ENCODE measurements at places on chromosomes 7 and 10. TPM values are rescaled to one million over a fixed set of nuclear protein-coding genes. Genes with fewer than 3 reads are reported as not detected.

Gene THAP5
- 8.1 TPM for total RNA-seq

DNA sequence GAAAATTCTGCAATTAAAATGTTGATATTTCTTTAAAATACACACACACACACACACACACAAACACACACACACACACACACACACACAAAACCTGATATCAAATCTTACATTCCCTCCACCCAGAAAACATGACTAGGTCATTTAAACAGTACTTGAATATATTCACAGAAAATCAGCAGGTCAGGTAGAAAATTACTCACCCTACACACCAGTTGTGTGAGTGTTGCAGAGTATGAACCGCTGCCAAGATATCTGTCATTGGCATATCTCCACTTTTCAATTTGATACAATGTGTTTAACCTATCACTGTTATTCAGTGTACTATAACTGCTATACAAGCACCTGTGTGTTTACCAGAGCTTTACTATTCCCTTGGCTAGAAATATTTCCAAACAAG lies 283.6 kb upstream of the LRRTM3 start:
- H3K4me1 ChIP-seq, result peaks cover 19% of the 10 kb centered on the region
- H3K36me3 ChIP-seq, result no peaks in the 10 kb centered on the region
- H3K27ac ChIP-seq, result no peak overlapping the region
- DNase-seq, result peak; percentile 98

Gene ELAPOR2
- 14.7 TPM for total RNA-seq

Gene DEPP1
- 8.0 TPM for total RNA-seq

Gene C7orf33
- not detected for total RNA-seq

Gene CXCL12
- total RNA-seq, result 0.12 TPM

Gene GPR141
- not detected for total RNA-seq

- no peaks in the 10 kb centered on the region for H3K4me1 ChIP-seq
- DNase-seq, result no peak
- H3K27ac ChIP-seq, result no peak overlapping the region
These were observed 47.5 kb upstream of the HNRNPH3 start for GRCh38 chr10:68284062-68285001.

GRCh38 chr10:29761916-29762315 lies 127.1 kb upstream of the SVIL start:
- H3K27ac ChIP-seq, result no peak overlapping the region
- DNase-seq, result no peak
- no peaks in the 10 kb centered on the region for H3K27me3 ChIP-seq
- H3K4me3 ChIP-seq, result no peak overlapping the region
- H3K36me3 ChIP-seq, result no peaks in the 10 kb centered on the region

DNA sequence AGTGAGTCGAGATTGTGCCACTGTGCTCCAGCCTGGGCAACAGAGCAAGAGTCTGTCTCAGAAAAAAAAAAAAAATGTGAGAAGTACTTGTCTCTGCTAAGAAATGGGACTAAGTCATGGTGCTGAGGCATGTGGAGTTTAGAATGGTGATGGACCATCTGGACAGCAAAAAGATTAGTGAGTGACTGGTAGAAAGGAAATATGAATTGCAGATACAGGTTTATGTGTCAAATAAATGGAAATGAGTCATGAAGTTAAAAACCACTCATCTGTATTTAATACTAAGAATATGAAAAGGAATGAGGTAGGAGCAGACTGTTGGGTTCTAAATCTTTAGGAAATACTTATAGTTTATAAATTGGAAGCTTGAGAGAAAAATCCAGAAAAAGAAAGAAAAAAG lies 625.7 kb upstream of the ANKRD30A start:
- H3K27ac ChIP-seq, result peak overlapping the region; percentile 64
- no peaks in the 10 kb centered on the region for H3K36me3 ChIP-seq
- no peaks in the 10 kb centered on the region for H3K27me3 ChIP-seq
- peaks cover 53% of the 10 kb centered on the region for H3K4me1 ChIP-seq

DNA sequence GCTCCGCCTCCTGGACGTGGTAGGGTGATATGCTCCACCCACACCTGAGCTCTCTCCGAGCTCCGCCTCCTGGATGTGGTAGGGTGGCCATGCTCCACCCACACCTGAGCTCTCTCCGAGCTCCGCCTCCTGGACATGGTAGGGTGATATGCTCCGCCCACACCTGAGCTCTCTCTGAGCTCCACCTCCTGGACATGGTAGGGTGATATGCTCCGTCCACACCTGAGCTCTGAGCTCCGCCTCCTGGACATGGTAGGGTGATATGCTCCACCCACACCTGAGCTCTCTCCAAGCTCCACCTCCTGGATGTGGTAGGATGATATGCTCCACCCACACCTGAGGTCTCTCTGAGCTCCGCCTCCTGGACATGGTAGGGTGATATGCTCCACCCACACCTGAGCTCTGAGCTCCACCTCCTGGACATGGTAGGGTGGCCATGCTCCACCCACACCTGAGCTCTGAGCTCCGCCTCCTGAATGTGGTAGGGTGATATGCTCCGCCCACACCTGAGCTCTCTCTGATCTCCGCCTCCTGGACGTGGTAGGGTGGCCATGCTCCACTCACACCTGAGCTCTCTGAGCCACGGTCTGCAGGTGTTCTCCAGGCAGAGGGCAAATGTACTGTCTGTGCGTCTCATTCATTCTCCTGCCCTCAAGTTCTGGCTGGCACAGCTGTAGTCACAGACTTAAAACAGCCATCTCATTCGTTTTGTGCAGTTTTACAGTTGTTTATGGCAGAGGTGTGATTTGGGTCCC lies 252.4 kb downstream of the DIP2C start:
- no peak overlapping the region for H3K4me3 ChIP-seq
- H3K36me3 ChIP-seq, result no peaks in the 10 kb centered on the region
- H3K4me1 ChIP-seq, result no peaks in the 10 kb centered on the region
- no peaks in the 10 kb centered on the region for H3K27me3 ChIP-seq
- peak; percentile 80 for DNase-seq
- no peak overlapping the region for H3K27ac ChIP-seq

Gene DNA2
- total RNA-seq, result 29.5 TPM

Gene SFTPA1
- total RNA-seq, result not detected

Gene ASB10
- total RNA-seq, result not detected

DNA sequence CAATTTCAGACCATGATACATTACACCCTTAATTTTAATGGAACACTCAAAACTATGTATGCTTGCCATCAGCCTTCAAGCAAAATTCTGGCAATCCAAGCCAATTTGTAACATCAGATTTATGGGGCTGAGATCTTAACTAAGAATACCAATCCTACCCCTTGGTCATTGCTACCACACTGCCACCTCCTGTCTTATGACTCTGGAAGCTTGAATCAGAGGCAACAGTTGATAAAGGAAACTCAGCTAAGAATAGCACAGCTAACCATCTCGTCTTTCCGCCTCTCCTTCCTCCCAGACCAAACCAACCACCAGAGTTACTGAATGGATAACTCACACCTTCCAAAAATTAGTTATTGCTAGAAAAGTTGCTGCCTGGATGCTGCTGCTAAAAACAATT lies 7.4 kb downstream of the IGF2BP3 start:
- H3K4me1 ChIP-seq, result peaks cover 40% of the 10 kb centered on the region
- no peaks in the 10 kb centered on the region for H3K36me3 ChIP-seq
- H3K4me3 ChIP-seq, result no peak overlapping the region
- DNase-seq, result peak; percentile 61
- no peaks in the 10 kb centered on the region for H3K27me3 ChIP-seq
- H3K27ac ChIP-seq, result no peak overlapping the region

DNA sequence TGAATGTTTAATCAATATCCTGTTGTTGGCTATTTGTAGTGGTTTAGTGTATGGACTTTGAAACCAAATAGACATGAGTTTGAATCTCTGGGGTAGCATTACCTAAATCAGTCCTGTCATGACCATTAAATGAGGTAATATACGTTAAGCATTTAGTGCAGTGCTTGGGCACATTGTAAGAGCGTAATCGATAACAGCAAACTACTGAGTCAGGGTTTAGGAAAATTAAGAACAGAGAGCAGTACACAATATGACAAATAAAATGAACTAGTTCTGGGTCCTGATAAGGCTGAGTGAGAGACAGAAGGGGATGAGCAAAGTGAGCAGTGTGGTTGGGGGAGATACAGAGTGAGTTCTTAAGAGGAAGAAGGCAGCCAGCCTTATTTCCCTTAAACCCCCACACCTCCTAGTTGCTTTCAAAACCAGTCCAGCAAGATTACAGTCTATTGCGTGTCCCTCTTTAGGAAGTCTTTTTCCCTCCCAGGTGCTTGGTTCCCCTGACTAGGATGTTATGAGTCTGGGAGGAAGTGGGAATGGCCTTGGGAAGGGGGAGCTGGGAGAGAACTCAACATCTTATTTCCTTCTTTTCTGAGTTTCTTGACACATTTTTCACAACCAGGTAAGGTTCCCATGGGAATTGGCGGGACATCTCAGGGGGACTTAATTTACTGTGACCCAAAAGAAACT lies 171.0 kb downstream of the SND1 start:
- H3K4me1 ChIP-seq, result peaks cover 14% of the 10 kb centered on the region
- H3K36me3 ChIP-seq, result no peaks in the 10 kb centered on the region
- H3K4me3 ChIP-seq, result no peak overlapping the region
- peak overlapping the region; percentile 28 for H3K27ac ChIP-seq
- no peaks in the 10 kb centered on the region for H3K27me3 ChIP-seq
- peak; percentile 78 for DNase-seq

Gene GALNT17
- not detected for total RNA-seq

Gene RHOBTB1
- 6.7 TPM for total RNA-seq

Gene TSPAN12
- total RNA-seq, result 7.2 TPM

DNA sequence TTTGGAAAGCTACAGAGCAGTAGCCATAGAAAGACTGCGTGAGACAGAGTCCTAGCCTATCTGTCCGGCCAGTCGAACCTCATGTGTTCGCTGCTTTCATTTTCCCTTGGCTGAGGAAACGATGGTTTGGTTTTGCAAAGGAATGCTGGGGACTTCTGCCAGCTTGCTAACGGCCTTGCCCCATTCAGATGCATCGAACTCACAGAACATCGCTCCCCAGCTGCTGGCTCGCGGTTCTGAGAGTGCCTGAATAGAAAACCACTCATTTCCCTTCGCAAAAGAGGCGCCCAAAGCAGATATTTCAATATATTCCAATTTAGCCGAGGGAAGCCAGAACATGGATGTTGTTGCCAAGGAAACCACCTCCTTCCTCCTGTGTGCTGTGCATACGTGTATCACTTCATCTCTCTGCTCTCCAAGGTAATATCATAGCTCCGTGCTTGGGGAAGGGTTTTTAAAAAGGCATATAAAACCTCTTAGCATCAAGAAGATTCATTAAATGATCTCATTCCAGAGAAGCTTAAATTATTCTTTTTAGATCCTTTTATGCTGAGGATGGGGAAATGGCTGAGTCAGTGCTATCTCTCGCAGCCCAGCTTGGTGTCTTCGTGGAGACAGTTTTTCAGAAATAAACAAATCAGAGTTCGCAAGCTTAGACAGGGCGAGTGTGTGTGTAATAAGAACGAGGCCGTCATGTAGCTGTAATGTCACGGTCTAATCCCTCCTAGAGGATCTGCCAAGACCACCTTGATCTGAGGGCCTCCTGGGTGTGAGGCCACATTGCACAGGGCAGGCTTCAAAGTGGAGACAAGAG lies 215.2 kb downstream of the RPS24 start:
- H3K27ac ChIP-seq, result no peak overlapping the region
- no peak overlapping the region for H3K4me3 ChIP-seq
- no peaks in the 10 kb centered on the region for H3K36me3 ChIP-seq
- no peaks in the 10 kb centered on the region for H3K4me1 ChIP-seq
- H3K27me3 ChIP-seq, result no peaks in the 10 kb centered on the region

- no peak for DNase-seq
- H3K27me3 ChIP-seq, result peaks cover 40% of the 10 kb centered on the region
- no peaks in the 10 kb centered on the region for H3K36me3 ChIP-seq
- no peak overlapping the region for H3K27ac ChIP-seq
- H3K4me1 ChIP-seq, result 0 out of 2 replicates have a peak, but pooled peaks cover 3% of the 10 kb centered on the region
- H3K4me3 ChIP-seq, result peak overlapping the region; percentile 58
These were observed 520 bp upstream of the WNT2 start for GRCh38 chr7:117323305-117323850.

DNA sequence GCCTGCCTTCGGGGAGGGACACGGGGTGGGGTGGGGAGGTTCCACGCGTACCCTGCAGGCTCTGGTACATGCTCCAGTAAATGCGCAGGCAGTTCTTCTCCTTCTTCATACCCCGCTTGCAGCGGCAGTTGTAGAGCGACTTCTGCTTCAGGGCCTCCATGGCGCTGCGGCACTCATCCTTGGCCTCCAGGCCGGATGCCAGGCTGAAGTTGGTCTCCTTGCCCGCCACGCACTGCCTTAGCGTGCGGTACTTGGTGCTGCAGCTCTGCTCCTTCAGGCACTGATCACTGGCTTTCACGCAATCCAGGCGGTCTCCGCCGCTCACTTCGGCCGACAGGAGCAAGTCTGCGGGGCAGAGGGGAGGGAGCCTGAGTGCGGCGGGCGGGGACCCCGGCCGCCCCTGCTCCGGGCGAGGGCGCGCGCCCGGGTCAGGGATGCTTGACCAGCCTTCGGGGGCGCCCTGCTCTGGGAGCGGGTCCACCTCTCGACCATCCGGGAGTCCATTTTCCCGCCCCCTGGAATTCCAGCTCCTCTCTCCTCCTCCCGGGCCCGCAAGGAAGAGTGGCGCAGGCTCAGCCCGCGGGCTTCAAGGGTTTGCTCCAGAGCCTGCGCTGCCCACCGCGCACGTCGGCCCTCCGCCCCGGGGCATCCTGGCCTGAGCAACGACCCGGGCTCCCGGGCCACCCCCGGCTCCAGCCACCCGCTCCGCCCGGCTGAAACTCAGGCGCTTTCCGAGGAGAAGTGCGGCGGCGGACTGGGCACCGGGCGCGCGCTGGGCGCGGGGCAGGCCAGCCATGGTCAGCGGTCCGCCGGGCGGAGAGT lies 2.0 kb downstream of the GFRA1 start:
- no peak for DNase-seq
- H3K27ac ChIP-seq, result no peak overlapping the region
- H3K27me3 ChIP-seq, result peaks cover 36% of the 10 kb centered on the region
- no peaks in the 10 kb centered on the region for H3K4me1 ChIP-seq
- no peak overlapping the region for H3K4me3 ChIP-seq
- H3K36me3 ChIP-seq, result no peaks in the 10 kb centered on the region

DNA sequence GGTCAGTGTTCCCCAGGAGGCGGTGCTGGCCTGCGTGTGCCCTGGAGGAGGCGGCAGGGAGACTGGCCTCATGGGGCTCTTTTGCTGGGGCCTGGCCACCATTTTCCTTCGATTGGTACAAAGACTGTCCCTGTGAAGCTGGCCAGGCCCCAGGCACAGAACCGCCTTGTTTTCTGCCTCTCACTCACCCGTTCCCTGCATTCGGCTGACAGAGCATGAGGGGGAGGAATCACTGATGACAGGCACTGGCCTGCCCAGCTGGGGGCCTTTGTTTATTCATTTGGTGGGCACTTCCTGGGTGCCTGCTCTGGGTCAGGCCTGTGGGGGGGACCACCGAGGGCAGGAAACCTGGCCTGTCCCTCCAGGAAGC lies 139.2 kb downstream of the FAM53B start:
- no peak for DNase-seq
- no peak overlapping the region for H3K4me3 ChIP-seq
- H3K4me1 ChIP-seq, result no peaks in the 10 kb centered on the region
- no peaks in the 10 kb centered on the region for H3K27me3 ChIP-seq

GRCh38 chr7:101125989-101126650 lies 784 bp upstream of the SERPINE1 start:
- H3K27me3 ChIP-seq, result no peaks in the 10 kb centered on the region
- 0 out of 2 replicates have a peak overlapping the region, but pooled peaks have one; percentile 21 for H3K27ac ChIP-seq
- H3K4me3 ChIP-seq, result no peak overlapping the region
- H3K36me3 ChIP-seq, result no peaks in the 10 kb centered on the region

- no peak overlapping the region for H3K27ac ChIP-seq
- H3K4me1 ChIP-seq, result peaks cover 10% of the 10 kb centered on the region
- H3K27me3 ChIP-seq, result 0 out of 2 replicates have a peak, but pooled peaks cover 4% of the 10 kb centered on the region
- DNase-seq, result no peak
- no peak overlapping the region for H3K4me3 ChIP-seq
These were observed 11.1 kb upstream of the MSS51 start for GRCh38 chr10:73444457-73444856.

Gene OPN1SW
- not detected for total RNA-seq
